Adipocyte (in vitro differentiated cells): ENCODE measurements at places on chromosomes 11 and 22.

DNA sequence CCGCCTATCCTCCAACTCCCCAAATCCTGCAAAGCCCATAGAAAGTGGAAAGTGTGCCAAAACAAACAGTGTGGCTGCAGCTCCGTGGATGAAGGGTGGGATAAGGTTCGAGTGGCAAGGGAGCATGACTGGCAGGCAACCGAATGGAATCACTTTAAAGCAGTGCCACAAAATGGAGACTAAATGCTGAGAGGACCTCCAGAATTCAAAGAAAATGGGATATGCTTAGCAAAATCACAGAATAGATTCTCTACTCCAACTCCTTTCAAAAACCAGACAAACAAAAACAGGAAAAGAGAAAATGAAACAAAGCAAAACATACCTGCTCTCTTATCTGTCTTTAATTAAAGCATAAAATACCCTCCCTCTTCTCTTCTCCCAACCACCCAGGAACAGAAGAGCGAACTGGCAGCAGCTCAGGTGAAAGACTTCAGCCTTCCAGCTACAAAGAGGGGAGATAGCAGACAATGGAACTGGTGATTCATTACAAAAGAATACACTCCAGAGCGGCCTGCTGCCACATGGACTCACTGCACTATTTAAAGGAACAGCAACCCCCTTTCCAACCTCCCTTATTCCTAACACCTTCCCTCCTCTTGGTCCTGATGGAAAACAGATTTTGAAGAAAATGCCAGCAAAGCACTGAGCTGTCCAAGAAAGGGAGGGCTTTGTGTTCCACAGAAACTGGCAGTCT lies 118.5 kb downstream of the APOL5 start:
- peak; percentile 88 for DNase-seq

- no peak for DNase-seq
Measured at GRCh38 chr11:58199271-58199670, 4.7 kb downstream of the OR1S2 start.

DNA sequence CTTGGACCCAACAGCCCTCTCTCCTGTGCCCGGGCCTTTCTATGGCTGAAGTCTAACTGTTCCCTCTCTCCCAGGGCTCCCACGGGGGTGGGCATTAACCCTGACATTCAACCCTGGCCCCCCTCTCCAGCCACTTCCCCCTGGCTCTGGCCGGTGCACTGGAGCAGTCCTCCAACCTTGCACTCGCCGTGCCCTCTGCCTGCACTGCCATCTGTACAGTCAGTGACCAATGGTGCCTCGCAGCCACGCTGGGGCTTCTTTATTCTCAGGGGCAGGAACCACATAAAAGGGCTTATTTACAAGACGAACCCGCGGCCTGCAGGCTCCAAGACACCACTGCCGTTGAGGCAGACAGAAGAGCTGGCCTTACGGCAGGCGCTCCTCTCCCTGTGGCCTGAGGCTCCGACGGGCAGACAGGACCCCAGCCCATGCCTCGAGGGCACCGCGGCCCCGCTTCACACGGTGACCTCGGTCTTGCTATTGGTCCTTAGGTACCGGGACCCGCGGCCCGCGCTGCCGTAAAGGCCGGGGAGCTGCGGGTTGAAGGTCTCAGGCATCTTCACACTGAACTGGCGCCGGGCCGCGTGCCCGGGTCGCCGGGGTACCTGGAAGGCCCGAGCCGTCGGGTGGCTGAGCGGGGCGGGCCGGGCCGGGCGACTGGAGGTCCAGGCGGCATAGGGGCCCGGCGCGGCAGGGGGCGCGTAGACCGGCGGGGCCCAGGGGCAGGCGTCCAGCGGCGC lies 5.4 kb downstream of the SHISA8 start:
- DNase-seq, result no peak

GRCh38 chr11:67499808-67500483 lies 5.2 kb downstream of the PITPNM1 start:
- DNase-seq, result no peak

DNA sequence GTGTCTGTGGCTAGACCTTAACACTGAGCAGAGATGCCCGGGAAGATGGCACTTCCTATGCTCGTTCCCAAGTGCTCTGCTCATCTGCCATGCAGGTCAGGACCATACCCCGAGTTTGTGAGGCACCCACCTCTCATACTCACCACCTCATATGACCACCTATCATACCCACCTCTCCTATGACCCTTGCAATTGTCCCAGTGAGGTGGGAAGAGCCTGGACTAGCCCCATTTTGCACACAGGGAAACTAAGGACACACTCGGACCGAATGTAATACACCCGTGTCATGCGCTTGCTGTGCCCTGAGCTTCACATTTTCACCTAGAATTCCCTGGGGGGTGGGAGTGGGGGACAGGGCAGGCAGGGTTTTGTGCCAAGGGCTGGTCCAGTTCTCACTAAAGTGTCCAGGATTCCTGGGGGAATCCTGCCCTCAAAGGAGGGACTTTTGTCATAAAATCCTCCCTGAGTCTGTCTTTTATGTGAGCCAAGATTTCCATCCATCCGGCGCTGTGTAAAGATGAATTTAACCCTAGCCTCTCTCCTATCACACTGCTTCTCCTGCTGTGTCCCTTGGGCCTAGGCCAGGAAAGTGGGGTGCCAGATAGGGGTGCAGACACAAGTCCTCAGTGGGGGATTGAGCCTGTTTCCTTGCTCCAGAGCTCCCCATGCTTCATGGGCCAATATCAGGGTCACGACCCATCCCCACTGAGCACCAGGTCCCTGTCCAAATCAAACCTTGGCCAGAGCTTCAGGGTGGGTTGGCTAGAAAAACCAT lies 20.0 kb downstream of the TPBGL start:
- no peak for DNase-seq

- DNase-seq, result peak; percentile 65
Measured at GRCh38 chr11:121464352-121464946, 11.7 kb upstream of the SORL1-AS1 start.

- no peak for DNase-seq
Measured at GRCh38 chr11:72452495-72452894, 18.2 kb upstream of the CLPB start.

DNA sequence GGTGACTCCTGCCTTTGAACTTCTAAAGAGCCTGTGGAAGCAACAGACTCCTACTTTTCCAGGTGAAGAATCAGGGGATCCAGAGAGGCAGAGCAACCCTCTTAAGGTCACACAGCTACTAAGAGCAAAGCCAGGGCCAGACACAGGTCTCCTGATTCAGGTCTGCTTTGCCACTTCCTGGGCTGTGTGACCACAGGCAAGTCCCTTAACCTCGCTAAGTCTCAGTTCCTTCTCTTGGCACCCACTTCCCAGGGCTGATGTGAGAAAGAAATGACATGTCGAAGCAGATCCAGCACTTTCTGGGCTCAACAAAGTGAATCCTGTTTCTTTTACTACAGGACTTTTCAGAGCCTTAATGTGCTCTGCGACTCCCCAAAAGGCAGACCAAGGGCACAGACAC lies 30.2 kb downstream of the UQCR10 start:
- DNase-seq, result no peak

DNA sequence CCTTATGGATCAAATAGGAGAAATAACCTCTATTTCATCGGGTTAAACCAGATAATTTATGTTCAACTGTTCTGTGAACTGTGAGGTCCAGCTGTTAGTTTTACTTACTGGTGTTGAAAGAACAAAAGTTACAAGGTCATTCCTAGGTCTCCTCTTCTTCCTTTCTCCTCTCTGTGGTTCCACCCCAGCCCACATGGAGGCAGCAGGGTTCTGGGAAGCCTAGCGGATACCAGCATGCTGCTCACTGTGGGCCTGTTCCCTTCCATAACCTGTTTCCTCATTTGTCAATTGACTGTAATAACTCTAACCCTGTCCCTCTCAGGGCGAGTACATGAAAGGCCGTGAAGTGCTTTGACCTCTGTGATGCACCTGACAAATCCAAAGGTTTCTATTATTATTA lies 27.8 kb downstream of the RELT start:
- peak; percentile 62 for DNase-seq

DNA sequence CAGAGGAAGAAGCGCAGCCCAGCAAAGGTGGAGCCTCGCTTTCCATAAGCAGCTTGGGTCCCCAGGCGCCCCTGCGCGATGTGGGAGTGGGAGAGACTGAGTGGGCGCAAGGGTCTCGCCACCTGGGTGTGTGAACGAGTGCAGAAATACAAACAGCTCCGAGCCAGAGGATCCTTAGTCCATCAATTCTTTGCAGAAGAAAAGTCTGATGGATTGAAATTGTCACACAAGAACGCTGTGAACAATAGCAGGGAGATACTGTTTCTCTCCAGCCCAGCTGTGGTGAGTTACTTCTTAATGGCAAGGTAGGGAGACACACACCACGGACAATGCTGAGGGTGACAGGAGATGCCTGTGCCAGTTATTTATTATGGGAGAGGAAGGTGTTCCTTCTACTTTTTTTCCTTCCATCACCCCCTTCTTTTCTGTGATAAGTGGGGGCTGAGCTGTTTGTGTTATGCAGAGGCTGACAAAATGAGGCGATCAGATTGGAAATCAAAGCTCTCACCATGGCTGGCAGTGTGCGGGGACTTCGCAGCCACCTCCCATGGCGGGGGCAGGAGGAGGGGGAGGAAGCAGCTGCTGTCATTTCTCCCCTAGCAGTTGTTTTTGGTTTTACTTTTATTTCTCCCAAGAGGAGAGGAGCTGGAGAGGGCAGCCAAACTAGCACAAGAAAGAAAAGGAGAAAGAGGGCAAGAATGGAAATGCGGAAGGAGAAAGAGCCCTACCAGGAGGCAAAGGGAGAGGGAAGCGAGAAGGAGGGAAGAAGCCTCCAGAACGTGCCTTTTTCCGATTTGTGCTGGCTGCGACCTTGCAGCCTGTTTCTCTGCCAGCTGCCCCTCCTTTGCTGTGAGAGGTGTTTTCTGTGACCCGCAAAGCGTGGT lies 755.8 kb downstream of the NTM start:
- DNase-seq, result peak; percentile 59

DNA sequence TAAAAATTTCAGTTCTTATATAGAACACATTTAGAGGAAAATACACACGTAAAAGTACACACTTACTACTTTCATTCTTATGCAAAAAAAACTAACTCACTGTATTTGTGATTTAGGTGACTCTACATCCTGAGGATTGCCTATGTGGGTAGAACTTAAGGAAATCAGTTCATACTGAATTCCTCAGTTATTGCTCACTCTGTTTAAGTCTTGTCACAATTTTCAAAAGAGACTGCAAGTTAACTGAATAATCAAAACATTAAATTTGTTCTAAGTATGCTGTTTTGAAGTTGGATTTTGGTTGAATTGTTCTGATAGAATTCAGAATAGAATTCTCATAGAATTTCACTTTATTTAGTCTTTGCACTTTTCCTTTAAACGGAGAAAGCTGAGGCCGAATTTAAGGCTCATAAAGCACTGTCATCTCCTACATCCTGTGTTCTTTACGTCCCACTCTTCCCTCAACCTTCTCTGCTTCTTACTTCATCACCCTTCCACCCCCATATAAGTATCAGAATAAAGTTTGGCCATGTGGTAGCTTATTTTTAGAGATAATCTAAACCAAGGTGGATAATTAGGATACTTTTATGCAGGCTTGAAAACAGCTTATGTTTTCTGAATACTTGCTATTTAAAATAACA lies 59.8 kb downstream of the APOL5 start:
- peak; percentile 73 for DNase-seq

- no peak for DNase-seq
Measured at GRCh38 chr11:69131121-69131566, 24.6 kb upstream of the SMIM38 start.

DNA sequence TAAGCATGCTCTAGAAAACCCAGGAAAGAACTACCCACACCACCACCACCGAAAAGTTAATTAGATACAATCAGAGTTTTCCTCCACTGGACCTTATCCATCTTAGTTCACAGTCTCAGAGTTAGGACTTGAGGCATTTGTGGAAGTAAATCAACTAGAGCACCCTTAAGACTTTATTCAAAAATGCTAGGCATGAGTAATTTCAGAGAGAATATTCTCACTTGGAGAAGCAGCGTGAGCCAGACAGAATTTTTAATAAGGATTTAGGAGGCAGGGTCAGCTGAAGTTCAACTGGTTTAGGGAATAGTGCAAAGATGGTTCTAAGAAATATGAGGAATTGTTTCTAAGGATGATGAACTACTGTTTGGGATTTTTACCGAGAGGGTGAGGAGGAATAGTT lies 1.2 kb upstream of the OLFML1 start:
- DNase-seq, result no peak

GRCh38 chr22:30195245-30196140 lies 51.1 kb downstream of the LIF start:
- no peak for DNase-seq

DNA sequence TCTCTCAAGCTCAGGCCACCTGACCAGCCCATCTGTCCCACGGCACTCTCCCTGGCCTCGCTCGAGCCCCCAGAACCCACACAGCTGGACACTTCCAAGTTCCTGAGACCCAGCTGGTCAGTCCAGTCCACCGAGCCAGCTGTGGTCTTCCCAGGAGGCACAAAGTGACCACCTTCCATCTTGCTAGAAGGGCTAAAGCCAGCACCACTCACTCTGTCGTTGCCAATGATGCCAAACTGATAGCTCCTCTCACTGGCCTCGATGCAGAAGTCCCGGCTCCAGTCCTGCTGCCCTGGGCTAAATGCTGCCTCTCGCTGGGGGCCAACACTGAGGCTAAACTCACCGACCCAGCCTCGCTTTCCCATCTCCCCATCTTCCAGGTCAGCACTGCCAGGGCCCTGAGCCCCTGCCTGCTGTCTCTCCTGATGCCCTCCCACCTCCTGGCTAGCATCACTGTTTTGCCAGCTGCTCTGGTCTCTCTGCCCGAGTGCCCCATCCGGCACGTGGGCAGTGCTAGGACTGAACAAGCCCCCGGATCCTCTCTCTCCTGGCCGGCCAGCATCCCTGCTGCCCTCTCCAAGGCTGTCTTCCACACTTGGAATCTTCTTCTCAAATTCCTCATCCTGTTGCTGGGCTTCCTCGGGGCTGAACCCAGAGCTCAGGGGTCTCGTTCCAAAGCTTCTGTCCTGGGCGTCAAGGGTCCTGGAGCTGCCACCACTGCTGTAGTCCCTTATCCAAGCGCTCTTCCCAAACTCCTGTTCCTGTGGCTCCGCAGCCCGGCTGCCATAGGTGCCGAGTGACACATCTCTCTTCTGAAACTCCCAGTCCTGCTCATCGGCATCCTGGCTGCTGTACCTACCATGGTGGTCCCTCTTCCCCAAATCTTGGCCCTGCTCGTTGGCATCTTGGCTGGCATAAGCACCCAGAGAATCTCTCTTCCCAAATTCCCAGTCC lies 15.4 kb downstream of the TNKS1BP1 start:
- no peak for DNase-seq

- peak; percentile 81 for DNase-seq
Measured at GRCh38 chr22:33920197-33920540, at the start of gene LARGE1. TSS of gene LARGE1 (minus strand) at chr22:33920476.

DNA sequence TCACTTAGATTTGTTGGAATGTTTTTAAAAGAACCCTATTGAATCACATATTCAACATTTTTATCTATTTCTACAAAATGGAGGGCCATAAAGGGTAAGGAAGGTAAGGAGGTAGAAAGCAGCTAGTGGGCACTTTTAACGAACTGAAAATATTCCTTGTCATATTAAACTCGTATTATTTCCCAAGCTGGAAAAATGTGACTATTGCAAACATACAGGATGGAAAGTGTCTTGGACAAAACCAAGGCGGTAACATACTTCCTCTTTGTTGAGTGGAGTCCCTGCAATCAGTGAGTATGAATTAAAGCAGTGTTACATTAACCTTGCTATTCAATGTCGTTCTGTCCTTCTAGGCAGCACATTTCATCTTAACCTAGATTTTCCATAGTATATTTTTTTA lies 165.6 kb downstream of the RCN1 start:
- no peak for DNase-seq

- DNase-seq, result peak; percentile 36
Measured at GRCh38 chr22:45709866-45710265, 38.2 kb downstream of the ATXN10 start.

GRCh38 chr22:26762503-26763472 lies 105.4 kb downstream of the MIAT start:
- no peak for DNase-seq

- DNase-seq, result no peak
Measured at GRCh38 chr11:73154178-73154577, 12.1 kb upstream of the FCHSD2 start.
